H9 (cell line): ENCODE measurements at places on chromosomes 1 and 21. TPM values are rescaled to one million over a fixed set of nuclear protein-coding genes. Genes with fewer than 3 reads are reported as not detected.

Gene OR2L3
- total RNA-seq: not detected in 2 replicates

Gene LINGO4
- total RNA-seq: not detected in 2 replicates

Gene CDC42
- total RNA-seq: 178 and 197 TPM in 2 replicates

Gene AADACL3
- total RNA-seq: 0.22 and 0.35 TPM in 2 replicates
